Stimulated activated CD4-positive, alpha-beta T cell treated with anti-CD3 and anti-CD28 coated beads, Interleukin-4, amount 100 ng/mL, for 4 hours (primary cell): ENCODE measurements at places on chromosomes 5 and 9.

DNA sequence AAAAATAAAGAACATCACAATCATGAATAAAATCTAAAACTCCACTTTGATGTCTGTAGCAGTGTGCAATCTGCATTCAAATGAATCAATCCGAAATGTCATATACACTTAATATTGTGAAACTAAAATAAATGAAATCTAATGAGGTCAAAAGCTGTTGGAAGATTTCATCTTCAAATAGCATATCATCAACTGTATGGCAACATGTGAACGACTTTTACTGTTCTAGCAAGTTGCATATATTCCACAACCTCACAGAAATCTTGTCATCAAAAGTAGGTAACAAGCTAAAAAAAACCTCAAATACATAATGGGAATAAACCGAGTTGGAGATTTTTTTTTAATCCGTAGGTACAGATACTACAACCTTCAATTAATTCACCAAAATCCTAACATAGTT, 1.2 kb downstream of the PTBP3 start:
- DNase-seq: no peak

- DNase-seq: no peak
Observed at GRCh38 chr5:10912435-10912834, 151.4 kb upstream of the DAP start.

DNA sequence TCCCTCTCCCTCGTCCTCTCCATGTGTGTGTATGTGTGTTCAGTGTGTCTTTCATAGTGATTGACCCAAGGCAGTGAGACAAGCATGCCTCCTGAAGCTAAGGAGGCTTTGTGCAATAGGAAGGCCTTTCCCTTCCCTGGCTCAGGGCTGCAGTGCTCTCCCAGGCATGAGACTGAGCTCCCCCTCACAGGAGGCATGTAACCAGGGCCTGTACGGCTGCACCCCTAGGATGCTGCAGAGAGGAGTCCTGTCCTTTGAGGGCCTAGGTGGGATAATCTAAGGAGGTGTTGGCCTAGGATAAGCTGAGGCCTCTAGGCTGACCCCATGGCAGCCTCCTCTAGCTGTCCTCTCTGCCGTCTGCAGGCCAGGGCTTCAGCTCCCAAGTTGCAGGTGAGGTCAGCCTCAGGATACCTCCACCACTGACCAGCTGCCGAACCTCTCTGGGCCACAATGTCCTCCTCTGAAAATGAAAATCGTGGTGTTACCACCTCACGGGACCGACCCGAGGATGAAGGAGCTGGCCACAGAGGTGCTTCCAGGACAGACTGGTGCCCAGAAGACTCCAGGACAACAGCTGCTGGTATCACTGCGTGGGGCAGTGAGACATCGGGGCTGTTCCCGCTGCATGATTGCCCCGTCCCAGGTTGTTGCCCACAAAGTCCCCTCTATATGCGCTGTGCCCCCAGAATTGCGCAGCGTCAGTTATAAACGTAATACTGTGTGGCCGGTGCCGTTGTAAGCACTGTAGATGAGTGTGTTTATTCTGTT, 129.6 kb downstream of the BARX1 start:
- no peak for DNase-seq

DNA sequence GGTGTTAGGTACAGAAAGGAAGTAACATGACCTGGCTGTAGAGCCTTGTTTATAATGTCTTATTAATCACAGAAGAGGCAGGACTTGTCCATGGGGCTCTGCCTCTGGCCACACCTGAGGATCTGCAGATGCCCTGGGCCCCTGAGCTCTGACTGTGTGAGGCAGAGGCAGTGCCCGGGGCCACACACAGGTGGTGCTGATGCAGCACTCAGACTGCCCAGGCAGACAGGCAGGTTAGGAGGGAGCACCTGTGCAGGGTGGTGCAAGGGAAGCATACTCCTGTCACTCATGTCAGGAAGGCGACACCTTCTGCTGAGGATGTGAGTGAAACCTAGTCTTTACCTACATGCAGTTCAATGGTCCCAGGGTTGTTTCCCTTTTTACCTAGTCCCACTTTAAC, 88.7 kb downstream of the CFAP90 start:
- DNase-seq: no peak

DNA sequence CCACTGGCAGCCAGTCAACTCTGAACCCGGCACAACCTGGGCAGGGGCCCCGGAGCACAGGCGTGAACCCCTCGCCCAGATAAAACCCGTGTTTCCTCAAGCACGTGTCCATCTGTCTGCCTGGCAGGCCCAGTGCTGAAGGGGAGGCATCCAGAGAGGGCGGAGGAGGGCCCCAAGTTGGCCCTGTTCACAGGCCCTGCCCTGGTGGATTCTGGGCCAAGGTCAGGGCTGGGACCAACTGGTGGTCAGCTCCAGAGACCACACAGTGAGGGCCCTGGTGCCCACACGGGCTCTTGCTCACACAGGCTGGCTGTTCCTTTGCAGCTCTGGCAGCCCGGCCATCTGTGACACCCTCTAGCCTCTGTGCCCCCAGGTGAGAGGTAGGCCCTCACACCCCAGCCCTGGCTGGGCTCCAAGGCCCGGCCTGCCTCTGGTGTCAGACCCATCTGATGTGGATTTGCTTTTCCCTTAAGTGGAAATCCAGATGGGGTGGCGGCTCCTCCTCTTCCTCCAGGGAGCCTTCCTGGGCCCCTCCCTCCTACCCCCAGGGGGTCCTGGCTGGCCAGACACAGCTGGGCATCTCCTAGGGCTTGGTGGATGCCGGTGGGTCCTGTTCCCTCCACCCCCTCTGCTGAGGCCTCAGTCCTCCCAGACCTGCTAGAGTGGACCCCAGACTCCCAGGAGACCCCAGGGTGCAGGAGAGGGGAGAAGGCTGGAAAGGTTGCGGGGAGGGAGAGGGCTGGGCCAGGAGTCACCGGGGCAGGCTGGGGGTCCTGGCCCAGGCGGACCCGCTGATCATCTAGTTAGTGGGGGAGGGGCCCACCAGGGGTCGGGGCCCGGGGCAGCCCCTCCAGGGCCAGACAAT, 525 bp upstream of the STPG3 start:
- DNase-seq: no peak

DNA sequence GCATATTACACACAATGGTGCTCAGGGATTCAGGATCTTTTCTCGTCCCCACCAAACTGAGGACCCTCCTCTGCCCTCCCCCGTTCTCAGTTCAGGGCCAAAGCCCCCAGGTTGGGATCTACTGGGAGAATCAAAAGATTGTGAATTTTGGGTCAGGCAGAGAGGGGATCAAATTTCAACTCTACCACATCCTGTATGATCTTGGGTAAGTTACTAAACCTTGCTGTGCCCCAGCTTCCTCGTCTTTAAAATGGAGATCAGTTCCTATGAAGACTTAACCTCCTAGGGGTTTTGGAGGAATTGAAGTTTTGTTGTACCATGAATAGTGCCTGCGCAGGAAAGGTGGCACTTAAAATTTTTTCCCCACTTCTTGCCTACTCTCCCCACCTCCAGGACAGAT, 62.4 kb downstream of the RAI14 start:
- no peak for DNase-seq

GRCh38 chr5:86403190-86403589, 214.6 kb upstream of the COX7C start:
- no peak for DNase-seq

DNA sequence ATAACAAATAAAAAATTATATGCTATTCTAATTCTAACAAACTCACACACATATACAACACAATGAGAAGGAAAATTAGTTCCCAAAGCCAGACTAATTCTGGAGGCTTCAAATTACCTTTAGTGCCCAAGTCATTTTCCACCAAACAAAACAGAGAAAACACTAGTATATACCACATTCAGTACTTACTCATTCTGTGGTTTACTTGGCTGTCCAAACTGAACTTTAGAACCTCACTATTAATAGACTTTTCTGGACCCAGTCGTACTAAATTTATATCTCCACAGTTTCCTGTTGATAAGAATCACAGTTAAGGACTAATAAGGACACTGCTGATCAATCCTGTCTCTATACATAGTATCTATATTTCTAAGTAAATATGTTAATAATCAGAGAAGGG, 66.4 kb downstream of the SETX start:
- DNase-seq: no peak

GRCh38 chr5:129909225-129909624, 5.0 kb downstream of the CHSY3 start:
- no peak for DNase-seq
